Astrocyte of the cerebellum (primary cell): ENCODE measurements at places on chromosomes 6 and 20.

GRCh38 chr6:159692303-159693127 lies 526 bp downstream of the SOD2 start:
- DNase-seq, result no peak

DNA sequence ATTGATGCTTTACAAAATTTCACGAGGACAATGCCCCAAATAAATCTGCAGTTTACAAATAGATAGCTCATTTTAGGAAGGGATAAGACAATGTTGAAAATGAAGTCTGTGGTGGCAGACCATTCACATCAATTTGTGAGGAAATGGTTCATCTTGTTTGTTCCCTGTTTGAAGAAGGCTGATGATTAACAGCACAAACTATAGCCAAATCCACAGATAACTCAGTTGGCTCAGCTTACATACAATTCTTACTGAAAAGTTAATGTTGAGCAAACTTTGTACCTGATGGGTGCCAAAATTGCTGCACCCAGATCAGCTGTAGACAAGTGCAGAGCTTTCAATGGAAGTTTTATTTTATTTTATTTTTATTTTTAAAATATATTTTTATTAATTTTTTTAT lies 763.9 kb downstream of the DOK5 start:
- DNase-seq, result no peak

DNA sequence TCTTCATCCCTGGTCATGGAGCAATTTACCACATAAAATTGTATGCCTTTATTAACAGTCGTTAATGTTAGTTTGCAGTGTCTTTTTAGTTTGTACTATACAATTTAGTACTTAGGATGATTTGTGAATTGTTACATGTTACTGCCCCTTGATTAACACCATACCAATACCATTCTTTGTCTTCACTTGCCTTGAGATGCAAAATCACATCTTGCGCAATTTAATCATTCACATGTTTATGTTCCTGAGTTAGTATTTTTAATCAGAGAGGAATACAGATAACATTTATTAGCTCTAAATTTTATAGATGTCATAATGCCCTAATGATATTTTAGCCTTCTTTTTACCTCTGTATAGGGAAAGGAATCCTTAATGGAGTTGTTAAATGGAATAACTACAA lies 114.1 kb downstream of the SCAF8 start:
- no peak for DNase-seq

DNA sequence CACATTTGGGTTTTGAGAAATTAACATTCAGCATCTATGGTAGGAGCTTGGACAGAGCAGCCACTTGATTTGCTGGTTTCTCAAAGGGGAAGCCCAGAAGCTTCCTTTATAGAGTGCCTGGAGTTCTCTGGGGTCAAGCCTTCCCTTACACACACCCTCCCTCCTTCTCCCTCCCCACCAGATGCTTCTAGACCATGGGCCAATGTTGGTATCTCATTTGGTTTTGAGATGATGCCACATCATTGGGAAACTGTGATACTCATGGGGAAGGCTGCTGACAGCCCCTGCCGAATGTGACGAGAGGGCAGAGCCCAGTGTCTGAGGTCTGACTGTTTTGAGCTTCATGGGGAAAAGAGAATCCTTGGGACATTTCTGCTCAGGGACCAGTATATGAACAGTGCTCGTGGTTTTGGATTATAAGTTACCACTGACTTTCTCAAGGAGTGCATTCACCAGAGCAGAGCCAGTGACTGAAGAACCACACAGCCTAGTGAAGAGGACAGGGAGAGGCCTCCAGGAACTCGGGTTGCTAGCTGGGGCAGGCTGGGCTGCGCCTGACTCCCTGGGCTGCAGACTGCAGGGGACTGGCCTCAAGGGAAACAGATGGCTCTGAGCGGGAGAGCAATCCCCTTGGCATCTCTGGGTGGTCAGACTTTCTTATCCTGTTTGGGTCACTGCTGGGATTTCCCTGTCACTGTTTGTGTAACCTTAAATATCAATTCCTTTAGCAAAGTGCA lies 46.4 kb upstream of the CST5 start:
- DNase-seq, result no peak

DNA sequence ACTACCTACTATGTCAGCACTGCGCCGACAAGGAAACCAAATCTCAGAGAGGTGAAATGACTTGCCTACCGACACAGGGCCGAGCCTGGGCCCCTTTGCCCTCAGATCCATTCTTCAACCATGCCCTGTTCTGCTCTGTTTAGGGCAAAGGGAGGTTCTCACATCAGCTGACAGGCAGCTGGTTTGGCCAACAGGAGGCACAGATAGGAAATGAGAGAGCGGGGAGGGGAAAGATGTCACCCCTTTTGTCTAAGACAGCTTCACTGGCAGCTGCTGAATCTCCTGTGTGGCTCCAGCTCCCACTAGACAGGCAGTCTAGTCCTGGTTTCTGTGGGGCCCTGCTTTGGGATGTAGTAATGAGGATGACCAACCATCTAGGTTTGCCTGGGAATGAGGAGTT lies 158.7 kb downstream of the TMEM200A start:
- no peak for DNase-seq

DNA sequence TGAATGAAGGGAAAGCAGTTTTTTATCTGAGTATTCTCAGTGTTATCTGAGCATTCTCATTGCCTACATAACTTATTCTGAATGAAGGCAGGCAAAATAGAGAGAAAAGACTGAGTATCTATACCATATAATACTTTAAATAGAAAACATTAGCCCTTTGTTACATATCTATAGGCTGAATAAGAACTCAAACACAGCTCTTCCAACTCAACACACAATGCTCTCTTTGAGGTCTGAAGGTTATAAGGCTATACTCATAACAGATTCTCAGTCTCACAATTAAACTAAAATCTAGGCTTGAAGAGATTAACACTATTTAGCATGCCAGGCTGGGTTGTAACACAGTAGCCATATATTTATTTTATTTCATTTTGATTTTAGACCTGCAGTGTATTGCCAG lies 56.9 kb downstream of the EYS start:
- DNase-seq, result no peak

GRCh38 chr6:43242908-43243663 lies at the start of gene TTBK1:
Gene TTBK1 (plus strand): TSS chr6:43243481. CDS start chr6:43246661, 3,180 bp downstream.
- no peak for DNase-seq

DNA sequence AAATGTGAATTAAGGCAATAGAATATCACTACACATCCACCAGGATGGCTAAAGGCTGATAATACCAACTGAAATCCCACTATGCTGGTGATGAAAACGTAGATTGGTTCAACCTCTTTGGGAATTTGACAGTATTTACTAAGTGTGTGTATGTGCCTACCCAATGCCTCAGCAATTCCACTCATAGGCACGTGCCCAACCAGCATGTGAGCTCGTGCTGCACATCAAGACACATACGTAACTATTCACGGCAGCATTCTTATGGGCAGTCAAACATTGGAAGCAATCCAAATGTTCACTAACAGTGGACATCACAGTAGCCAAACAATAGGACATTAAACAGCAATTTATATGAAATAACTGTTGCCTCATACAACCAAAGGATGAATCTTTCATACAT lies 15.7 kb upstream of the AFDN start:
- no peak for DNase-seq

DNA sequence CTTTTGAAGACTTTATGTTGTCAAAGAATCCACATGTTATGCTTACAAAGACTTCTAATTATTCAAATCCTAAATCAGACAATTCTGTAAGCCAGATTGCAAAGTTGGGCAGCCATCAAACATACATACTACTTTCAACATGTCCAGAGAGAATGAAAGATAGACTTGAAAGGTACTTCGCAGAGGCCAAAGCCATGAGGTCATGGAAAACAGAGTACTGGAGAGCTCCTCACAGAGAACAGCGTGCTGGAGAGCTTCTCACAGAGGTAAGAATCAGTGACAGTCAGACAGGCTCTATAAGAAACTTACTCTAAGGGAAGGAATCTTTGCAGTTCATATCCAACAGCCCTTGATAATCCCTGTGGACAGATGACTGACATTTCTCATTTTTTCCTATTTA lies 400.2 kb downstream of the GJA1 start:
- no peak for DNase-seq

GRCh38 chr6:87807475-87807874 lies 105.4 kb upstream of the AKIRIN2 start:
- DNase-seq, result no peak

DNA sequence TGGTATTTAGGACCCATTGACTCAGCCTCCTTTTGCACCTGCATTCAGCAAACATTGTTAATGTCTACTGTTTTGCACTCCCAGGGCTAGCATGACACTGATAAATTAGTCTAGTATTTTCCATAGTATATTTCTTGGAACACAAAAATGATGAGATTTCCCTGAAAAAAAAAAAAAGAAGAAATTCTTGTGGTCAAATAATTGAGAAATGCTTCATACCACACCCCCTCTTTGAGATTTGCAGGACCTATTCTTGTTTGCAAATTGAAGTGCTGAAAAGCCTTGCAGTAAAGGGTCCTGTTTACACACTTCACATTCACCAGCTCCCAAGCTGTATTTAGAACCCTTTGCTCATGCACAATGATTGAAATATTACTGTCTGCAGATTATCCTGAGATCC lies 36.3 kb upstream of the CLIC5 start:
- DNase-seq, result no peak

DNA sequence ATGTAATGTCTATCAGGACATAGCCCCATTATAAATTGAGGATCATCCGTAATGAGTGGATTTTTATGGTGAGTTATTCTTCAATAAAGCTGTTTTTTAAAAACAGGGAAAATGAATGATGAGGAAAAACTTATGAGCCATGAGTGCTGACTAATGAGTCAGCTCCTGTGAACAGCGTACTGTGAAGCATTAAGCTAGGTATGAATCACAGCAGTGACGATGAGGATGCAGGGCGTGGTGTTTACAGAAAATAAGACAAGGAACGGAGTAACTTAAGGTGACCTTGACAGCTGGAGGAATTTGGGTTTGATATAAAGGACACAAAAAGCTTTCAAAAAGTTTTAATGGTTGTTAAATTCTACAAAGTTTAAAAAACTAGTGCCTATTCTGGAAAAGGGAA lies 96.3 kb downstream of the FOXF2 start:
- peak; percentile 47 for DNase-seq

- no peak for DNase-seq
Observed at GRCh38 chr6:156189195-156189594, 588.0 kb upstream of the ARID1B start.

DNA sequence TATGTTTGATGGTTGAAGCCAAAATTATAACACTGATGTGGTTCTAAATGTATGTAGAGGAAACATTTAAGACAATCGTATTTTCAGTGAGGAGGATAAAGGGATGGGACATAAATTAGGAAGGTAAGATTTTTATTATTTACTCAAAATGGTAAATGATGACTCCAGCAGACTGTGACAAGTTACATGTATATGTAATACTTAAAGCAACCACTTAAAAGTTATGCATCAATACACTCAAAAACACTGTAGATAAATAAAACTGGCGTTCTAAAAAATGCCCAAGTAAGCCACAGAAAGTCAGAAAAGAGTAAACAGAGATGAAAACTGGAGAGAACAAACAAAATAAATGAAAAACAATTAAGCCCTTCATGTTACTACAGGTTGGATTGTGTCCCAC lies 18.7 kb downstream of the HLA-DMB start:
- DNase-seq, result no peak

DNA sequence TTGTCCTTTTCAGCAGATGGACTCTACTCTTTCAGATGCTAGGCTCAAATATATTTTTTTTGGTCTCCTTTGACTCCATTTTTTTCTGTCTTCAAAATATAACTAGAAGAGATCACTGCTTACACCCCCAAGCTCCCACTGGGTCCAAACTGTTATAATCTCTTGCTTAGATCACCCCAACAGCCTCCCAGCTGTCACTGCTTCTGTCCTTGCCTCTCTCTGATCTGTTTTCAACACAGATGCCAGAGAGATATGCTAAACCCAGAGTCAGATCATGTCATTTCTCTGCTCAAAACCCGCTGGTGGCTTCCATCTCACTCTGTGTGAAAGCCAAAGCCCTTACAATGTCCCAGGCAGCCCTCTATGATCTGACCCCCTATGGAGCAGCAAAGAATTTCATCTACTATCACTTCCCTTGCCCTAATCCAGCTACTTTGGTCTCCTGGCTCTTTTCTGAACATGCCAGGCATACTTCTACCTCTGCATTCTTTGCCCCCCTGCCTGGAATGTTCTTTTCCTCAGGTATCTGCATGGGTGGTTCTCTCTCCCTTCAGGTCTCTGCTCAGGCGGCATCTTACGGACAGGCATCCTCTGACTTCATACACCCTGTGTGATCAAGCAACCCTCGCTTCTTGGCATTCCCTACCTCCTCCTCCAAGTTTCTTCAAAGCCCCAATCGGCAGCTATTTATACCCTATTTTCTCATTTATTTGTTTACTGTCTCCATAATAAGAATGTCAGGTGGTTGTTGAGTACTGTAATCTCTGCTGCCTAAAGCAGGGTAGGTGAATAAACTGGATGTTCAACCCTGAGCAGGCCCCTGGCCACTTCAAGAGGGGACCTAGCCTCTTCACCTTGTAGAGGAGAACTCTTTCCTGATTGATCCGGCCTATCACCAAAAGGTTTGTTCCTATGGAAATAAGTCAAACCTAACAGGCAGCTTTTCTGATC lies 43.6 kb upstream of the SLC4A11 start:
- no peak for DNase-seq

DNA sequence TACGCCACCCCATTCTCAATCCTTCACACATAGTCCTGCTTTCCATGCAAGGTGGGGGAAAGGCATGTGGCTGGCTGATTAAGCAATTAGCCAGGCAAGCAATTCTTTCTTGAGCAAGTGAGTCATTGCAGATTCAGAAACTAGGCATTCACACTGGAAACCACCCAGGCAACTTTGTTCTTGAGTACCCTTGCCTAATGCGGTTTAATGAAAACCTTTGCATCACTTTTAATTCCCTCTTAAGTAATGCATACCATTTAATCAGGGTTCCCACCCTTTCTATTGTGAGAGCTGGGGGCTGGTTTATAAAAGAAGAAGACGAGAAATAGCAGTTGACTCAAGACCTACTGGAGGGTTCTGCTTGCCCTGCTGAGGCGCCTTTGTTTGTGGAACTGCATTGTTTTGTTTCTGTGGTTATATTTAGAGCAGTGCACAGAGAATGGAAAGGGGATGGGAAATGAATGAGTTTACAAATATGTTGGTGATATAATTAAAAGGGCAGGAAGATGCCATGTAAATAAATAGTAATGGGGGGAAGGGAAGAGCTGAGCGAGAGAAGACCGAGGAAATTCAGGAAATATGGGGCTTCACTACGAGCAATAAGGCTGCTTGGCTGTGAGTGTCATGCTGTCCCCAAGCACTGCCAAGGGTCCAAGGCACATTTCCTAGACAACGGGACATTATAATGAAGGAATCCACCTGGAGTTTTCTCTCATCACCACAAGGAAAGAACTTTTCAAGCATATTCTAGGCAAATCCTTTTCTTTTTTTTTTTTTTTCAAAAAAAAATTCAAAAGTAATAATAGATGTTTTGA lies 48.8 kb upstream of the TSHZ2 start:
- peak; percentile 99 for DNase-seq

- no peak for DNase-seq
Observed at GRCh38 chr20:52231230-52231746, 39.7 kb upstream of the ZFP64 start.

- DNase-seq, result no peak
Observed at GRCh38 chr6:10595731-10596664, 74.8 kb downstream of the GCNT2 start.

DNA sequence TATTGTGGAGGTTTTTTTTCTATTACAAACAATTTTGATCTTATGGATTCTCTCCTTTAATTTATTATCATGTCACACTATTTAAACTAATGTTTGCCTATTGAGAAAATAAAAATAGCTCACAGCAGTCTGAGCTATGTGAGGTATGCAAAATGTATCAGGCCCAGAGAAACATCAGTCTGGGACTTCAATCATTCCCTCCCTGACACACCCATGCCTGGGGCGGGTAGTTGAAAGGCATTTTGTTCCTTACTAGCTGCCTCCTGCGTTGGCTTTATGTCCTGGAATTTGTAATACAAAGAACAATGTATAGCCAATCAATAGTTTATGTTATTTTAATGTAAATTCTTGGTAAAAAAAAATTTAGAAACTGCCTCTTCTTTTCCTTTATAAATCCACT lies 403.3 kb downstream of the EPM2A start:
- DNase-seq, result no peak
